ENCODE measurements at places on chromosomes 3 and 15. TPM values are rescaled to one million over a fixed set of nuclear protein-coding genes. Genes with fewer than 3 reads are reported as not detected.

- DNase-seq = no peak
Observed at GRCh38 chr3:177899275-177900067, 636.8 kb upstream of the KCNMB2 start.

DNA sequence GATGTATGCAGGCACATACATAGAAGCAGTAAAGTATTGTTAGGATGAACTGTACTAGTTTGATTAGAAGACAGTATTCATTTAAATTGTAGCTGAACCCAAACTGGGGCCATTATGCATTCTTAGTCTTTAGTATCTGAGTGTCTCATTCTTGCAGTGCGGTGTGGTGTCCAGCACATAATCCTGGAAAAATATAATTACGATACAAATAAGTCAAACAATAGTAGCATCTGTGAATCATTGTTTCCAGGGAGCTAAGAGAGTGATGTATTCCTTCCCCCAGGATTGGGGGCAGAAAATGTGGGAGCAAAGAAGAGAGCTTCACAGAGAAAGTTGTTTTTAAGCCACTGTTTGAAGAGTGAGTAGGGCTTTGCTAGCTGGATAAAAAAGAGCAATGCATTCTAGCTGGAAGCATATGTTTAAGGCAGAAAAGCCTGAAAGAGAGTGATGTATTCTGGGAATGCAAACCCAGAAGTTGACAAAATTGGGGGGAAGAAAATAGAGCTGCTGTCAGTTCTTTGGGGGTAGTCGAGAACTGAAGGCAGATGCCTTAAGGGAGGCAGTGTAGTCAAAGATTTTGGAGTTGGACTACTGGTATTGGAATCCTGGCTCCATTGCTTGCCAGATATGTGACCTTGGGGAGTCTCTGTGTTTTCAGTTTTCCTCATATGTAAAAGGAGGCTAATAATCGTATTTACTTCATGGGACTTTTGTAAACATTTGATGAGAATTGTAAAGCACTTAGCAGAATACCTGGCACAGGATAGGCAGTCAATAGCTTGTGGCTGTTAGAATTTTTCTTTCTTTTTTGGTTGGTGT lies 14.1 kb downstream of the SLMAP start:
- no peak for DNase-seq

DNA sequence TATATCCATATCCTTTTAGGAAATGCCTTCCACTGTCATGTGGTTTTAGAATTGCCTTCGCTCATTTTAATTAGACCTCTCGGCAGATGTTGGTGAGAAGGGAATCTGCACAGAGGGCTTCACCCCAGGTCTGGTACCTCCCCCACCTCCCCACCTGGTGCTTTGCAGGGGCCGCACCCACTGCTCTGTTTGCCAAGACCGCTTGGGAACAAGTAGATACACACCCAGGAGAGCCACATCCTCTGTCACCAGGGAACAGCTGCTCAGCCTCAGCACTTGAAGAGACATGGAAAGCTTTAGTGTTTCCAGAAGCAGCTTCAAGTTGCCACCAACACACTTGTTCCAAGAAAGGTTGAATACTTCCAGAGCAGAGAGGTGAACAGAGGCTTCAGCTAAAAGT lies 21.8 kb downstream of the LRRC31 start:
- DNase-seq = no peak

DNA sequence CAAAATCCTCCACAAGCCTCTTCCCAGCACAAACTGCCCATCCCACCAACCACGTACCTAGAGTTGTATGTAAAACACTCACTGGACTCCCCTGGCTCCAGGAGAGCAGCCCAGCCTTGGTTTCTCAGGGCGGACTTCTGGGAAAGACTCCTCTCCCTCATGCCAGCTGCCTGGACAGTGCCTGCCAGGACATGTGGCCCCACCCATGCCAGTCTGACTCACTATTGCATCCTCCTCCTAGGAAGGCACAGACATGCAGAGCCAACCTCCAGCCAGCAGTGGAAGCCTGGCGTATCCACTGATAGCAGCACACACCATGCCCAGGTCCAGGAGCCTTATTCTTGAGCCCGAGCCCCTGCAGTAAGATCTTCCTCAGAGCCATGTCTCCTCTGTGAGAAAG lies 8.6 kb downstream of the PKM start:
- DNase-seq = peak; percentile 98

GRCh38 chr3:140273542-140274195 lies 338.7 kb downstream of the CLSTN2 start:
- no peak for DNase-seq

- DNase-seq = peak; percentile 8
Observed at GRCh38 chr3:89246326-89246725, 138.9 kb downstream of the EPHA3 start.

DNA sequence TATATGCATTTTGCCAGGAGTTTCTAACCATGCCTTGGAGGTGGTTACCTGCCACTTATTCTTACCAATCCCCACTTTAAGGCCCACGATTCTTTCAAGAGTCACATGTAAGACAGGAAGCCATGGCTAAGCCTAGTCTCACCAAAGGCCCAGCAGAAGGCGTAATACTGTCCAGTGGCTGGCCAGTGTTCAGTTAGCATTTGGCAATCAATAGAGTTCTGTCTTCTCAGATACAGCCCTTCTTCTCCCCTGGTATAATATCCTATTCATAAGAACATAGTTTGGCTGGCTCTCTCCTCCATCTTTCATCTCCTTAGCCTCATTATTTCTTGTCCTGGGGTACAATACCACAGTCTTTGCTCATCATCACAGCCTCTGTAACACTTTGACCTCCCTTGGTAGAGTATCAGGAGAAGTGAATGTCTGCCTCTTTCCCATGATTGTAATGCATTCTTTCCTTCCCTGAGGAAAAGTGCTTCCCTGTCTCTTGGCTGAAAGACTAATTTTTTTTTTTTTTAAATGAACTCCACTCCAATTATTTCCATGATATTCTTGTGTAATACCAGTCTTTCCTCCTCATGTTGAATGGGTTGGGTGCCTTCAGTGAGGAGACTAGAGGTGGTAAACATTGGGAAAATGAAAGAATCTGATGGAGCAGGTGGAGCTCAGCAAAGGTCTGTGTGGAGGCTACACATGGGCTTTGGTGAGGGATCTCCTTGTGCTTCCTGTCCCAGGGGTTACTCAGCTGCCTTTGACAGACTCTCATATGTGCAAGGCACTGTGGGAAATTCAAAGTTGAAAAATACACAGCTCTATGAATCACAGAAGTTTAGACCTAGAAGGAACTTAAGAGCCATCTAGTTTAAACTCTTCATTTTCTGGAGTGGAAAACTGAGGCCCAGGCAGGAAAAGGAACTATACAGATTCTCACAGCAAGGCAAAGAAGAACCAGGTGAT lies 218.2 kb downstream of the P3H2 start:
- no peak for DNase-seq

DNA sequence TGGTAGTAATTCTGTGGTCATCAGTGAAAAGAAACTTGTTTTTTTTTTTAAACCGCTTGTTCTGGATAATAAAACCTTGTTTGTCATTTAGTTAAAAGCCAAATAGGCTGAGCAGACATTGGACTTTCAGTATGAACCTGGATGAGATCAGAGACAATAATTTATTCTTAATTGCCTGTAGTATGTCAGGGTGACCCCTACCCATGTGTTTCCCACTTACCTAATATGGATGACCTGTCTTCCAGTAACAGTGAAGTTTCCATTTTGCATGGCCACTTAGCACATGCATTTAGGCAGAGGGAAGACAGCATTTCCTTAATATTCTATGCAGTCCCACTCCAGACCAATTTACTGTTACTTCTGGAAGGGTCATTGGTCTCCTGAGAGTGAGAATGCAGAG lies 87.6 kb upstream of the CFAP20DC start:
- DNase-seq = no peak

Gene MST1
- total RNA-seq = 18.2 TPM

- no peak for DNase-seq
Observed at GRCh38 chr3:5054098-5054497, 68.0 kb upstream of the ARL8B start.

DNA sequence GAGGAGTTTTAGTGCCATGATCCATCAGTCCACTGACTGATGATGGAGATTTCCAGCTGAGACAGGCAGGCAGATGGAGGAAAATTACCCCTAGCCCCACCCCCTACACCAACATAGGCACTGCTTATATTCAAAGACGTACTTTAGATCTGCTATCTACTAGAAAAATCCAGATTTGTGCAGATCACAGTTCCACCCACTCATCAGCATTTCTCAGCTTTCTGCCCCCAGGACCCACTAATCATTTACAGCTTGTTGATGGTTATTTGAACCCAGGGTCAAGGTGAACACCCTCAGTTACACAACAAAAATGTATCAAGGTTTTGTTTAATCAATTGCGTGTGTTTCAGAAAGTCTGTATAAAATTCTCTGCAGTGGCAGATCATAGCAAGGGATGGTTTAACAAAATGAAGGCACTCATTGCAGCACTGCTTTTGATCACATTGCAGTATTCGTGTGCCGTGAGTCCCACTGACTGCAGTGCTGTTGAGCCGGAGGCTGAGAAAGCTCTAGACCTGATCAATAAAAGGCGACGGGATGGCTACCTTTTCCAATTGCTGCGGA lies at the start of gene HRG:
HRG (plus strand) TSS at position 390 of the 564 bp plus-strand sequence; CDS start at position 408, 18 bp downstream.
- DNase-seq = no peak

DNA sequence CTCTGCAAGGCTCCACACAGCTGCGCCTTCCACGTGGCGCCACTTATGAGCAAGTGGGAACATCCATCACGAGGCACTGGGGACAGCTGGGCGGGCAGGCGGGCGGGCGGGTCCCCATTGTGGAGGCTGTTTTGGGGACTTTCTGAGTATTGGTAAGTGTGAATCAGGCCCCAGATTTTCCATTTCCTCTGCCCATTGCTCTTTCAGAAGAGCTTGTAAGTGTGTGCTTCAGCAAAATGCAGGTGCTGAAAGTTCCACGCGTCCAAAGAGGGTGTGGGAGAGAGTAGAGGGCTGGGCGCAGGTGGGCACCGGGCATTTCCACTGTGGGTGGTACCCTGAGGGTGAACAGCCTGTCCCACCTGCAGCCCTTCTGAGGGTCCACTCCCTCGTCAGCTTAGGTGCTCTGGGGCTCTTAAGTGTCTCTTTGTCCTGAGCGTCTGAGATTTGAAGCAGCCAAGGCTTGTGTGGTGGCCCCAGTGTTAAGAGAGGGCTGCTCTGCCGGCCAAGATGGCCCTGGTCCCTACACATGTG lies 177.1 kb downstream of the RPLP1 start:
- no peak for DNase-seq

DNA sequence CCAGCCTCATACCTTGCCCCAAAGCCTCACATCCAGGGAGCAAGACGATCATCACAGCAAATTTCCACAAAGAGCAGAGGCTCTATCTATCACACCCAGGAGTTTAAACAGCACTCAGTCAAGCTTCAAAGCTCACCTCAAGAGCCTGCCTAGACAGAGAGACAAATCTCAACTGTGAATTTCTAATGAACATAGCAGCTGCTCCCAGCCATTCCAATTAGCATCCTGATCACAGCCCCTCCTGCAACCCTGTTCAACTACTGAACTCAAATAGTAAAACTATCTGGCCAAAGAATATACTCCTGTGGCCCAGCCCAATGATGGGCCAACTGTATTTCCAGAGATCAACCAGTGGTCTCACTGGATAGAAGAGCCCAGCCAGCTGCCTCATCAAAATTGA lies 269.8 kb downstream of the CTNNB1 start:
- no peak for DNase-seq

DNA sequence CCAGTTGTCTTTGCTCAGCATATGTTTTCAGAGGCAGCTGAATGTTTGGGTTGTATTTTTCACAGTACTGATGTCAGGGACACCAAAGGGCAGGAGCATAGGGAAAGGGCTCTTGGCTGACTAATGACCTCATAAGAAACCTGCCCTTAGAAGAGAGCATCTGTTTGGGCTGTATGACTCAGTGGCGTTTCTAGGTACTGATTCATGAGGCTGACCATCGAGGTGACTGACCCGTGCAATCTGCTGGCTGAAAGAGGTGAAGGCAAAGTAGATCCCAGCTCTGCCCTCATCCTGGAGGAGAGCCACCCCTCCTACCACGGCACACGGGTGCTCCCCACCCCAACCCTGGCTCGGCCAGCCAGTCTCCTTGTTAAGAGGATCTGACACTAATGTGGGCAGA lies 8.3 kb downstream of the LMCD1 start:
- DNase-seq = peak; percentile 57

Gene CDCP1
- total RNA-seq = 180 TPM

DNA sequence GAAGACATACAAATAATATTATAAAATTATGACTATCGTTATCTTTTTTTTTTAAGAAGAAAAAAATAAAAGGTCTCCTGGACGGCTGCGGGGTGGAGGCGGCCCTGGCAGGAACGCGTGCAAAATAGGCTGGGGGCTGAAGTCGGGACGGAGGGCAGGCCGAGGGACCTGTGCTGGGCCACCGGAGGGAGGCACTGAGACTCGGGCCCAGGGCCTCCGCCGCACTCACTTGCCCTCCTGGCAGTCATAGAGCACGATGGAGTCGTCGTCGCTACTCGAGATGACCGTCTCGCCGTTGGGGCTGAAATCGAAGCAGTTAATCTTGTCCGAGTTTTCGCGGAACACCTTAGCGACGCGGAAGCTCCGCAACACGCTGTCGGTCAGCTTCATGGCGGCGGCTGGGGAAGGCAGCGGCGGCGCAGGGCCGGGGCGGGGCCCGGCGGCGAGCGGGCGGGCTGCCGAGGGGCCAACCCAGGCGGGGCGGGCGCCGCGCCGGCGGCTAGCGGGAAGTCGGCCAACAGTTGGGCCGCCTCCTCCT lies 408 bp downstream of the WDR82 start:
- DNase-seq = peak; percentile 66

DNA sequence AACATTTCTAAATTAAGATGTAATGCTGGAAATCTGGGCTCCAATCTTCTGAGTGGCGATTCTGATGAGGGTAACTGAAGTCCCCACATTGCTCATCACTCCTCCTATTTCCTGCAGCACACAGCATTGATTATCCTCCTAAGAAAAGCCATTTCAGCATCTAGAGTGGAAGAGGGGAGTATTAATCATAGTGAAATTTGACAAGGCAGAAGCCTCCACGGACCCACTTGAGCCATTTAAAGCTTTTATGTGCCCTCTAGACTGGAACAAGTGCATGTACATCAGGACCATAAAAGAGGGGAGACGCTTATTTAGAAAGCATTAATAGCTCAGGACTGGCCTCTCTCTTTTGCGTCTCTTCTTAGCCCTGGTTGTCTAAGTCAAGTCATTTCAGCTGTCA lies 25.8 kb downstream of the AQP9 start:
- DNase-seq = no peak

DNA sequence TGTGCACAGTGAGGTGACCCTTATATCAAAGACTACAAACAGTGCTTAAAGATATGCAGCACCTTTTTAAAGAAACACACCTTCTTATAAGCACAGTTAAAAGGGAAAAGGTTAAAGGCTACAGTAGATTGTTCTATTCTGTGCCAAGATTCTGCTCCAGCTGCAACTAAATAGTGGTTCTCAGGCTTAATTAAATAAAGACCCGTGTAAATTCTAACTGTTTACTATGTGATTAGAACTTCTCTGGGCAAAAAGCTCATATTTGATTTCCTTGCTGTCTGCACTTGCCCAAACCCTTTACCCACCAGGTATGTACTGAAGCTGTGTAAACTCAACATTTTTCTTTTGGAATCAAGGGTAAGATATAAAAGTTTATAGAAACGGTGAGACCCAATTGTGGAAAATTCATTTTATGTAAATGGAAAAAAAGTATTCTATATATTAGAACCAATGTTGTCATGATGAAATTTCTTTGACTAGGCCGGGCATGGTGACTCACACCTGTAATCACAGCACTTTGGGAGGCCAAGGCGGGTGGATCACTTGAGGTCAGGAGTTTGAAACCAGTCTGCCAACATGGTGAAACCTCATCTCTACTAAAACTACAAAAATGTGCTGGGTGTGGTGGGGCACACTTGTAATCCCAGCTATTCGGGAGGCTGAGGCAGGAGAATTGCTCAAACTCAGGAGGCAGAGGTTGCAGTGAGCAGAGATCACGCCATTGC lies 230.6 kb downstream of the MECOM start:
- peak; percentile 11 for DNase-seq
